ENCODE measurements at places on chromosomes 5 and 9.

DNA sequence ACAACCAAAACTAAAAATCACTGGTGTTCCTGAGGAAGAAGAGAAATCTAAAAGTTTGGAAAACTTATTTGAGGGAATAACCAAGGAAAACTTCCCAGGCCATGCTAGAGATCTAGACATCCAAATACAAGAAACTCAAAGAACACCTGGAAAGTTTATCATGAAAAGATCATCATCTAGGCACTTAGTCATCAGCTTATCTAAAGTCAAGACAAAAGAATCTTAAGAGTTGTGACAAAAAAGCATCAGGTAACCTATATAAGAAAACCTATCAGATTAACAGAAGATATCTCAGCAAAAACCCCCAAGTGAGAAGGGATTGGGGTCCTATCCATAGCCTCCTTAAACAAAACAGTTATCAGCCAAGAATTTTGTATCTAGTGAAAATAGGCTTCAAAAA, 17.1 kb upstream of the SPEF2 start:
- no peak for DNase-seq

DNA sequence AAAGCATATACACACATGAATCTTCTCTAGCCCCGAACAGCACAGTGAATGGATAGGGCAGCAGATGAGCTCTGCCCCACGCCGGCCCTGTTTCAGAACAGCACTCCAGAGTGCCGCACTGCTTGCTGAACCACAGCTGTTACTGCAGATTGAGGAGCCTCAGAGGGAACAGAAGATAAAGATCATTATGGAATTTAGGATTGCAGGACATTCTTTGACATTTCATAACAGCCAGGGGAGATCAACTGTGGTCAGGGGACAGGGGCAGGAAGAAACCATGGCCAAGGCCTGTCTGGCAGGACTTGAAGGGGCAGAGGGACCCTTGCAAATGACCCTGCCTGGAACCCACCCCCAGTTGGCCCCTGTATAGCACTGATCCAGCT, 20.6 kb downstream of the IRF1 start:
- DNase-seq, result no peak

DNA sequence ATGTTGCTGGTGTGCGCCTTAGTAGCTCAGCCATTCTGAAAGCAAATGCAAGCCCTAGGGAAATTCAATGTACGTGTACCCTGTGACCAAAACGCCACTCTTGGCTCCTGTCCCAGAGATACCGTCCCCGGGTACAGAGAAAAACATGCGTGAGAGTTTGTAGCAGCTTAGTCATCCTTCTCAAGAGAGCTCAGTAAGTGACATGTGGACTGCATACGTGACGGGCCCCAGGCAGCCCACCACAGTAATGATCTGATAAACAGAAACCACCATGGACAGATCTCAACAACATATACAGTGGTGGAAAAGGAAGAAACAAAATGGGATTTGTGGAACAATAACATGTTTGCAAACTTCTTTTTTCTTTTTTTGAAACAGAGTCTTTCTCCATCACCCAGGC, 45.1 kb downstream of the S1PR3 start:
- DNase-seq, result no peak

- no peak for DNase-seq
Measured at GRCh38 chr5:122376250-122376649, 64.2 kb downstream of the SNCAIP start.

- DNase-seq, result no peak
Measured at GRCh38 chr5:126284977-126285696, 138.1 kb upstream of the GRAMD2B start.

DNA sequence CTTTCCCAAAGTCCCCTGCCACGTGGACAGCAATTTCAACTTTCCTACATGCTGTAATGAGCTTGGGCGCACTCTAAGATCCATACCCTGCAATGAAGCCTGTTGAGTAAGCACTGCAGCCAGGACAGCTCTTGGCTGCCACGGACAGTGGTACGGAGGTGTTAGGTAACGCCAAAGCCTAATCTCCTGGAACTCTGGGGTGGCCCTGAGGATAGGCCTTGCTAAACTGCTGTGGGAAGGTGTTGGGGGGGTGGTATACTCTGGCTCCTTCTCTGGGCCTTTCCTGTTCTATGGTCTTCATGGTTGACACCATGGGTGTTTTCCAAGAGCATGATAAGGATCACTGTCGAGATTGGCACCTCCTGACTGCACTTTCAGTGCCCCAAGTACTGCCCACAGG, 66.4 kb upstream of the PITX1 start:
- no peak for DNase-seq

- no peak for DNase-seq
Measured at GRCh38 chr9:136409557-136410455, 608 bp downstream of the ENTR1 start.

- DNase-seq, result no peak
Measured at GRCh38 chr9:132160802-132161742, 786 bp upstream of the NTNG2 start.

GRCh38 chr5:143345671-143346440, 57.6 kb downstream of the NR3C1 start:
- DNase-seq, result no peak

GRCh38 chr9:106358331-106358730, 504.6 kb upstream of the ZNF462 start:
- DNase-seq, result no peak

DNA sequence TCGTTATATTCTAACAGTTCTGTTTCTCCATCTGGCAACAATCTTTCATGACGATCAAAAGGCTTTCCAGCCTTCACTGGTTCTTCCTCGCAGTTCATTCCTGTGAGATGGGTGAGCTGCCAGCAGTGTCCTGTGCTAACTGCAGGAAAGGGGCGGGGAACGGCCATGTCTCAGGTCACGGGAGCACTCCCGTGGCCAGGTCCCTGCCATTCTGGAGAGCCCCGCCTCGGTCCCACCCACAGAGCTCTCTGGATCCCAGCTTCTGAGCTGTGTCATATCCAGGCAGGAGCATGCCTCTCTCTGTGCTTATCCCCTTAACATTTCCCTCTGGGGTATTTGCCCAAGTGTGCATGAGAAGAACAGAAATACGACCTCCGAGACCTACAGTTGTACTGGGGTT, 297.8 kb upstream of the IRX2 start:
- DNase-seq, result no peak

DNA sequence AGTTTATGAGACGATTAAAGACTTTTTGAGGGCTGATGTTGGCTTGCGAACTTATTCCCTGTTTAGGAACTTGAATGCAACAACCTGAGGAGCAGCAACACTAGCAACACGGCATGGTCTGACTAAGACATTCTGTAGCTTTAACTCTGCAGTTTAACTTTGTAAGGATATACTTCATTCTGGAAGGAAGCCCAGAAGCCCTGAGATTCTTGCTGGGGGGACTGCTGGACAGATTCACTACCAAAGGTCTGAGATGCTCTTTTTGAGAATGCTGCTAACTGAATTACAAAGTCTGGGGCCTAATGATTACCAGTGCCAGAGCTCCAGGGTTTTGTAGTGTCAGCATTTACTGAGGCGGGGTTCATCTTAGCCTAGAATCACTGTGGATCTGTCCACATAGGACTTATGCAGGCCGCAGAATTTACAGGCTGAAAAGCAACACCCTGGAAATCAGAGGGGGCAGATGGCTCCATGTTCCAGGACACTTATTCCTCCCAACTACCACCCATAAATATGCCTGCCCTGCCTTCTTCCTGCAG, 537.1 kb upstream of the CDH18 start:
- no peak for DNase-seq

- DNase-seq, result no peak
Measured at GRCh38 chr5:95533106-95533505, 21.7 kb downstream of the SKIC3 start.

- DNase-seq, result no peak
Measured at GRCh38 chr9:122370869-122371755, at the start of gene PTGS1. Gene PTGS1 (plus strand): TSS chr9:122371024. CDS start chr9:122371085, 61 bp downstream.

DNA sequence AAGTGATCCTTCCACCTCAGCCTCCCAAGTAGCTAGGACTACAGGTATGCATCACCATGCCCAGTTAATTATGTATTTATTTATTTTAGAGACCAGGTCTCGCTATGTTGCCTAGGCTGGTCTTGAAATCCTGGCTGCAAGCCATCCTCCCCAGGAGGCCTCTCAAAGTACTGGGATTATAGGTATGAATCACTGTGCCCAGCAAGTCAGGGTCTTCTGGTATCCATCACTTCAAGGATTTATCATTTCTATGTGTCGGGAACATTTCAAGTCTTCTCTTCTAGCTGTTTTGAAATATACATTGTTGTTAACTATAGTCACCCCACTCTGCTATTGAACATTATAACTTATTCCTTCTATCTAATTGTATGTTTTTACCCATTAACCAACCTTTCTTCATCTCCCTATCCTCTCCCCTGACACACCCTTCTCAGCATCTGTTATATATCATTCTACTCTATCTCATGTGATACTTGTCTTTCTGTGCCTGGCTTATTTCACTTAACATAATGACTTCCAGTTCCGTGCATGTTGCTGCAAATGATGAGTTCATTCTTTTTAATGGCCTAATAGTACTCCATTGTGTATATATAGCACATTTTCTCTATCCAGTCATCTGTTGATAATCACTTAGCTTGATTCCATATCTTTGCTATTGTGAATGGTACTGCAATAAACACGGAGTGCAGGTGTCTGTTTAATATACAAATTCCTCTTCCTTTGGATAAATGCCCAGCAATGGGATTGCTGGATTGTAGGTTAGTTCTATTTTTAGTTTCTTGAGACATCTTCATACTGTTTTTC, 26.4 kb downstream of the UTP15 start:
- DNase-seq, result no peak

All from stimulated activated CD4-positive, alpha-beta T cell treated with anti-CD3 and anti-CD28 coated beads, Interleukin-1b, Interleukin-23, amount 100 ng/mL, for 1 hour (primary cell).